AG09319 (cell line): ENCODE measurements at places on chromosomes 7 and 10.

GRCh38 chr7:124751027-124751426 lies 14.6 kb downstream of the GPR37 start:
- no peak for DNase-seq

- DNase-seq, result no peak
These were observed 305.4 kb downstream of the WDR37 start for GRCh38 chr10:1361411-1362105.

GRCh38 chr10:17588420-17588819 lies 28.8 kb downstream of the HACD1 start:
- no peak for DNase-seq

DNA sequence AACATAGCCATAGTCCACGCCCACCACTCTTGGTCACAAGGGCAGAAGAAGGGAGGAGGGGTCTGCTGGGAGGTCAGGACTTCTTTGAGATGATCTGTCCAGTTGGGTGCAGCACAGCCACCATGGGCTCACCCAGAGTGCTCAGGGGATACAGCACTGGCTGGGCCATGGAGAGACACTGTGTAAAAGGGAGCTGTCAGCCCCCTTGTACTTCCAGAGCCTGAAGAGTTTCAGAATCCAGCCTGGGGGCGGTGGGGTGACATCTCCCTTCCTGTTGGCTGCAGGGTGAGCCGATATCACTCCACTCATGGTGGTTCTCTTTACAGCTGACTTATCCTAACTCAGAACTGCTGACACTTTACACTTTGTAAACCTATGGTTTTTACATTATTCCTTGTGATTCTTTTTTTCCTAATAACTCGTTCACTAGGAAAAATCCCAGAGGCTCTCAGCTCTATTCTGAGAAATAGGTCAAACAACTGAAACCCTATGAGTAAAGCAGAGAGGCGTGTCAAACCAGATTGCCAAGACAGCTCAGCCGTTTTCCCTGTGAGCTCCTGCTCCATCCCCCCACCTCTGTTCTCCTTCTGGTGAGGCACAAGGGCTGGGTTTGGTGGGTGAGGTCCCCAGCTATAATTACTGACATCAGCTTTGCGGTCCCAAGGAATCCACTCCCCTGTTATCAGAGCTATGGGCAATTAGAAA lies 3.2 kb upstream of the MRPS24 start:
- DNase-seq, result peak; percentile 72

- no peak for DNase-seq
These were observed 142.4 kb downstream of the LRRC4 start for GRCh38 chr7:127888825-127889224.
